Dermis blood vessel endothelial cell (primary cell): ENCODE measurements at places on chromosomes 13 and 19. TPM values are rescaled to one million over a fixed set of nuclear protein-coding genes. Genes with fewer than 3 reads are reported as not detected.

MAP2K7 gene
- 10.4 and 18.8 TPM in 2 replicates for total RNA-seq

DCT gene
- total RNA-seq = not detected in 2 replicates

RXFP2 gene
- total RNA-seq = not detected in 2 replicates

CHAF1A gene
- 8.7 and 19.5 TPM in 2 replicates for total RNA-seq

TEX101 gene
- total RNA-seq = not detected in 2 replicates

JUNB gene
- total RNA-seq = 61.1 and 151 TPM in 2 replicates

CACNA1A gene
- 0.14 and 0.17 TPM in 2 replicates for total RNA-seq

THSD1 gene
- total RNA-seq = 80.3 and 83.1 TPM in 2 replicates

SLC25A41 gene
- total RNA-seq = 0.05 TPM in 1 of 2 replicates, not detected in the other

CEACAM19 gene
- 0.47 and 0.85 TPM in 2 replicates for total RNA-seq

RSPH6A gene
- total RNA-seq = under 0.01 and 0.05 TPM in 2 replicates

MEDAG gene
- total RNA-seq = 30.6 and 37.1 TPM in 2 replicates

ZNF878 gene
- 0.17 and 0.70 TPM in 2 replicates for total RNA-seq

SYNGR4 gene
- total RNA-seq = not detected in 2 replicates

CCNA1 gene
- total RNA-seq = 0.17 and 1.5 TPM in 2 replicates

OR7D2 gene
- under 0.01 TPM in 1 of 2 replicates, not detected in the other for total RNA-seq

DNA sequence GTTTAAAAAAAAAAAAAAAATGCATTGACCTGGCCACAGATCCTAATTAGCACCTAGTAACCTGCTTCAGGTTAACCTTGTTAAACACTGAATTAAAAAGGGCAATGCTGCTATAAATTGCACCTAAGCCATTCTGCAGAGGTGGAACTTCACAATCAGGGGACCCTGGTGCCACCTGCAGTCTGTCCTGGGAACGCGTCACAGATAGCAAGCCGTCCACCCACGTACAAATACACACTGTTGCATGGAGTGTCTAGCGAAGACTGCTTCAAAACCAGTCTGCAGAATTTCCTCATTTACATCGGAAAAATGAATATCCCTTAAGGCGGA is 169.3 kb downstream of the COL4A1 start:
- DNase-seq = peak; percentile 74

DNA sequence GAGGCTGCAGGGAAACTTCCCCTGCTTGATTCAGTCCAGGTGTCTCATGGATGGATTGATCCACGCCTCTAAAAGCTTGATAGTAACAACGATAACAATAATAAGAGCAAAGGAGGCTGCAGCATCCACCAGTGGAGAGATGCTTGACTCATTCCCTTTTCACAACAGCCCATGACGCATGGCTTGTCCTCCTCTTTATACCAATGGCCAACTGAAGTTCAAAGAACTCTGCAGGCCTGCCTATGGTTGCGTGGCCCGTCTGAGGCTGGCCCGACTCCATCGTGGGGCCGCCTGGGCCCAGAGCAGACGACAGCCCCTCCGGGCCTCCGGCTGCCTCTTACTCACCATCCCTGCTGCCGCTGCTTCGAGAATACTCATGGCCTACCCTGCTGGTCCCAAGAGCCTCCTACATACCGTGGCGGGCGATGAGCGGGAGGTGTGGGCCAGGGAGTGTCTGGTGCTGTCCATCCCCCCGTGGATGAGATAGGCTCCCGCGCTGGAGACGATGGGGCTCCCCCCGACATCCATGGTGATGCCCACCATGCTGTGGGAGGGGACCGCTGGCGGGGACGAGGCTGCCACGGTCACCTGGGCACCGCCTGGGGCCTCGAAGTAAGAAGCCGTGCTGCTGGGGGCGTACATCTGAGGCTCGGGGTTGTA is 61.8 kb upstream of the RANBP3 start:
- no peak for DNase-seq

DNA sequence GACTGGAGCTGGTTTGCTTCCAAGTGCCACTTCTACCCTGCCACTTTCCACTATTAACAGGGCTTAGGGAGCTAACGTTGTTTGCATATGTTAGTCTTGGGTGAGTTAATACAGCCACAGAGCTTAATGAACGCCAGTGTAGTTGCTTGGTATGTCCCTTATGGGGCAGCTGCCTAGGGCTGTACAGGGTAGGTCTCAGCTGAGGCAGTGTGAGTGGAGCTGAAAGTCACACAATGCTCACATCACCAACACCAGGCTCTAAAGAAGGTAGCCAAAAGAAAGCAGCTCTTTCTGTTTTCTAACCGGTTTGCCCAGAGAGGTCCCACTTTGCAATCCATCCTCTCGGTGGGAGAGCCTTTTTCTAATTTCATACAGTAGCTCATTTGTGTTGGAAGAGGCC is 186.2 kb downstream of the RGCC start:
- no peak for DNase-seq

DNA sequence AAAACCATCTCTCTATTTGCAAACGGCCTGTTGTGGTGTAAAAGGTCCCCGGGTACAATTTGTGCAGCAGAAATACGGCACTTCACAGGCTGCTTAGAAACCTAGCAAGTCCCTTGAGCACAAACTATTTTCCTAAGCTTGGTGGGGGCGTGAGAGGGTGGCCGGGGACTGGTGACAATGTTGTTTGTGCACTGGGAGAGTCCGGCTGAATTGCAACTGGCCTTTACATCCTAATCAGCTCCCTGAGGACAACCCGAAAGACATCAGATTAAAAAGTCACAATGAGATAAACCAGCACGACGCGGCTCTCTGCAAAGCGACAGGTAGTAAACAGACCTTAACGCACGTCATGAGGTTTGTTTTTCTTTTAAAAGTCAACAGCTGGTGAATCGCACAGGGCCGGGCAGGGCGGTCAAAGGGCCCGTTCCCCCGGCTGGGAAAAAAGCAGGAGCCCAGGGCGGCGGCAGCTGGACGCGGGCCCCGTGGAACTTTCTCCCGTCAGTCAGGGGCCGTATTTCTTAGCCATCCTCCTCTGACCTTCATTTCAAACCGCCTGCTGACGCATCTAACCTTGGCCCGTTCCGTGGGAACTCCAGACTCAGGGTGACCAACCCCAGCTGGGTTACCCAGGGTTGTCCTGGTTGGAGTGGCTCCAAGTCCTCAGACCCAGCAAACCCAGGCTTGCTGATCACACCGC is 112.3 kb downstream of the GADD45B start:
- peak; percentile 47 for DNase-seq

- no peak for DNase-seq
These were observed 2.3 kb upstream of the SLC25A15 start for GRCh38 chr13:40787062-40787461.

DNA sequence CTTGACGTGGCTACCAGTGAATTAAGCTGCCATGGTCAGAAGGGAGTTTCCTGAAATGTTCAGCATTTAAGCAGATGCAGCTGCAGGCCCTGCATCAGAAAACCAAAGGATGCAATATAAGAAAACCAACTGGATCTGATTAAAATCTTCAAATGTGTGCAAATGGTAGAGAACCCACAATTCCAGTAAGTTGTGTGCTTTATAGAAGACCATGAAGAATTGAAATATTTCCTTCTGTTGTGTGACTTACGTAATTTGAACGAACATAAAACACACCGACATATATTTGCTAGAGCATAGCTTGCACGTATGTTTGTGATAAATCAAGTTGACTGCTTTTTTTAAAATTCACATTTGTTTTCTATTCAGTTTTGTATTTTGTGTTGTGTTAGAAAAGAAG is 191.4 kb downstream of the COL4A1 start:
- no peak for DNase-seq

GRCh38 chr19:32817569-32818476 is 51.7 kb downstream of the SLC7A9 start:
- no peak for DNase-seq

- no peak for DNase-seq
These were observed 724.9 kb upstream of the MIR17HG start for GRCh38 chr13:90622541-90622940.

- DNase-seq = peak; percentile 76
These were observed 867 bp downstream of the WBP4 start for GRCh38 chr13:41061914-41062837.

DNA sequence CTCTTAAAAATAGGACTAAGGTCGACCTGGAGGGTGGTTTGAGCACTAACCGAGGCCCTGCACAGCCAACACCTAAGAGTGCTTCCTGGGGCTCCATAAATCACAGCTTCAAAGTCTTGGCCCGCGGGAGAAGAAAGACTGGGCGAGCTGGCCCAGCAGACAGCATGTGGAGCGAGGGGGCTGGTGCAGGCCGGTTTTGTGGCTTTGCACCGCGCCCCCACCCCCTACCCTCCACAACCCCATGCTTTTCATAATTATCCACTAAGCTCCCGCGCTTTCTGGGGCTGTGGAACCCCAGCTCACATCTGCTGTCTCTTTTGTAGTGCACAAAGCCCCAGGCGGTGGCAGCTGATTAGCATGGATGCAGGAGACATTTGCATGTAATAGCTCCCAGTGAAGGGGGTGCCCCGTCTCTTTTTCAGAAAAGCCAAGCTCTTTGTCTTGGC is 17.1 kb downstream of the CARM1 start:
- DNase-seq = no peak

DNA sequence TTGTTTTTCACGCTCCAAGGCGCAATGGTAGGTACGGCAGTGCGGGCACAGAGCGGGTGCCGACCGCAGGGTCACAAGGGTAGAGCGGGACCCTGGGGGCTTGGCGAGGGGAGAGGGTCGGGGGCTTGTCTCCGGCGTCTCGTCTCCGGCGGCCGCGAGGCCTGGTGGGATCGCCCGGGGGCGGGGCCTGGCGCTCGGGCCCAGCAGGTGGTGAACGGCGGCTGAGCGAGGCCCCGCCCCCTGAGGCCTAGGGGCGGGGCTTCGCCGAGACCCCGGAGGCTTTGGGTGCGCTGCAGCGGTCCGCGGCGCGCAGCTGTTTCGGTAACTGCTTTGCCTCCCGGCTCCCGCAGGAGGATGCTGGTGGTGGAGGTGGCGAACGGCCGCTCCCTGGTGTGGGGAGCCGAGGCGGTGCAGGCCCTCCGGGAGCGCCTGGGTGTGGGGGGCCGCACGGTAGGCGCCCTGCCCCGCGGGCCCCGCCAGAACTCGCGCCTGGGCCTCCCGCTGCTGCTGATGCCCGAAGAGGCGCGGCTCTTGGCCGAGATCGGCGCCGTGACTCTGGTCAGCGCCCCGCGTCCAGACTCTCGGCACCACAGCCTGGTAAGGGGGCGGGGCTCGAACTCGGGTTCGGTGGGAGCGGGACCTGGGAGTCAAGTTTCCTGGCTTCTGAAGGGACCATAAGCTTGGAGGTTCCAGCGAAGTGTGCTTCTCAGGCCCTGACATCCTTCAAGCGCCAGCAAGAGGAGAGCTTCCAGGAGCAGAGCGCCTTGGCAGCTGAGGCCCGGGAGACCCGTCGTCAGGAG is at the start of gene TSEN34:
TSEN34 (plus strand) TSS at position 298 of the 800 bp plus-strand sequence; CDS start at position 355, 57 bp downstream.
- DNase-seq = peak; percentile 86

- no peak for DNase-seq
These were observed 42.2 kb downstream of the SAE1 start for GRCh38 chr19:47172666-47173455.

DNA sequence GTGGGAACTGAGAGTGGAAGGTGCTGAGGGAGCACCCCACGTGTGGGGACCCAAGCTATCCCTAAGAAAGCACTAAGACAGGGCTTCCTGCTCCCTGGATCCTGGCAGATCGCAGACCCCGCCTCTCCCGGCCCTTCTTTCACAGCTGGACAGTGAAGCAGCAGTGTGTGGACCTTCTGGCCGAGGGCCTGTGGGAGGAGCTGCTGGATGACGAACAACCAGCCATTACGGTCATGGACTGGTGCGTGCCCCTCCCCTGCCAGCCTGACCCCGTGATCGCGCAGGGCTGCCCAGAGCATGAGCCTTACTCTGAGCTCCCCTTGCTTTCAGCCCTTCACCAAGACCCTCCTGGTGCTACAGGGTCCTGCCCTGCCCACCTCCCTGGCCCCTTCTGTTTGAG is 2.3 kb downstream of the NCCRP1 start:
- DNase-seq = peak; percentile 46

DNA sequence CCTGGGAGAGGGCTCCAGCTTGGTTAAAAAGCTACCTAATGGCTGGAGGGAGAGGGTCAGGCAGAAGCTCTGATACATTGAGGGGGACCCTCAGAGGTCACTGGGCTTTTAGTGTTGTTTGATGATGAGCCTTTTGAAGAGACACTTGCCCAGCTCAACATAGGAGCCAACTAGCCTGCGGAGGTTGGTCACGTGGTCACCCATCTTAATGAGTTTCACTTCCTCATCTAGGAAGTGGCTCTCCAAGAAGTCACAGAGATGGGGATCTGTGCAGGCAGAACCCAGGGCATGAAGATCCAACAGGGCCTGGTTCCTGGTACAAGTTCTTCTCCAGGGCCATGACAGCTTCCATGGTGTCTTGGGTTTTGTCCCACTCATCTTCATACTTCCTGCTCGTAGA is 33.4 kb downstream of the IPO5 start:
- no peak for DNase-seq

- DNase-seq = no peak
These were observed 120.5 kb downstream of the DIAPH3 start for GRCh38 chr13:60043262-60043661.

DNA sequence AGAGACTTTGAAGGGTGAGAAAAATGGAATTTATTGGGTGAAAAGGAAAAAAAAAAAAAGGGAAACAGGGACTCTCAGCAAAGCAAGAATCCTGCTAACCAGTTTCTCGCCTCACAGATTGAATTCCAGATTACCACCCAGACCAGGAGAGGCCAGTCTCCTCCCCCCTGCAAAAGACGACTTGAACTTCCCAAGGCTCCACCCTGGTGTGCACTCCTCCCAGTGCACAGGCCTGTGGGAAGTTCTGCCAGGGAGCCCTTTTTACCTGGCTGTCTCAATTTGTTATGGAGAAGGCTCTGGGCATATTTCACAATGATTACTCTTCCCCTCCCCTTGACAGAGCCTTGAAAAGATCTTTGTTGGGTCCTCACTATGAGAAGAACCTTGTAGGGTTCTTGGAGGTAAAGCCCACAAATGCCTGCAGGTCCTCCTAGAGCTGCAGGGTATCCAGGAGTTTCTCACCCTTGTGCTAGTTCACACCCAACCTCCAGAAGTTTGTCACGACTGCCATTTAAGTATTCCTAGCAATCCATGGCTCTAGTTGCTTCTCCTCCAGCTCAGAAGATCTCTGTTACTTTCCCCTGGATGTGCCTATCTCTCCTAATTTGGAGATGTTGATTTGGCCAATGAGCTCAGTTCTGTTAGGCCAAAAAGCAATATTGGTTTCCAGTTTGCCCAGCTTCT is 229.8 kb upstream of the TMTC4 start:
- DNase-seq = no peak

GRCh38 chr19:29092712-29093552 is 120.0 kb downstream of the UQCRFS1 start:
- DNase-seq = no peak

DNA sequence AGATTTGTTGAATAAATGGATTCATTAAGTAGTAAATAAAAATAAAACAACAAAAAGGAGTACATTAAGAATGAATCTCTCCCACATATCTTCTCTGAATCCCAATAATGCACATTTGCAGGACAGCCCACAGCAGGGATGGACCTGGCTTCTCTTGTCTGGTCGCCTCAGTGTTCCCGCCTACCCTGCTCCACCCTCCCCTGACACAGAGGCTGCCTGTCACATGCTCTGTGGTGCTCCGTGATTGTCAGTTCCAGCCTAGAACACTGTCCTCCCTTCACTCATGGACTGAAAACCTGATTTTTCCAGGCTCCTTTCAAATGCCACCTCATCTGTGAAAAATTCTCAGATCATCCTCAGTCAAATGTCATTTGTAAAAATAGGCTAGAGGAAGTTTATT is 94.5 kb upstream of the GPR12 start:
- DNase-seq = no peak
